ENCODE measurements at places on chromosomes 1 and 21. TPM values are rescaled to one million over a fixed set of nuclear protein-coding genes. Genes with fewer than 3 reads are reported as not detected.

LDLRAD2 gene
- total RNA-seq = 0.12 TPM

IRF6 gene
- 0.11 TPM for total RNA-seq

AMY2A gene
- total RNA-seq = not detected

TMEM200B gene
- 0.14 TPM for total RNA-seq

CFHR3 gene
- total RNA-seq = 0.23 TPM

TOMM40L gene
- total RNA-seq = 11.1 TPM

ZBTB37 gene
- total RNA-seq = 1.4 TPM

TTC34 gene
- 0.03 TPM for total RNA-seq

PDE9A gene
- total RNA-seq = 1.1 TPM

MAD2L2 gene
- 54.1 TPM for total RNA-seq

FALEC gene
- 0.39 TPM for total RNA-seq

GSTM1 gene
- not detected for total RNA-seq

Measured in A549 treated with CpdA at 1 μM for 4 hours (cell line).